ENCODE measurements at places on chromosomes 6 and 20. TPM values are rescaled to one million over a fixed set of nuclear protein-coding genes. Genes with fewer than 3 reads are reported as not detected.

MYL9 gene
- 1,167 TPM for total RNA-seq

PAQR8 gene
- 17.4 TPM for total RNA-seq

DNA sequence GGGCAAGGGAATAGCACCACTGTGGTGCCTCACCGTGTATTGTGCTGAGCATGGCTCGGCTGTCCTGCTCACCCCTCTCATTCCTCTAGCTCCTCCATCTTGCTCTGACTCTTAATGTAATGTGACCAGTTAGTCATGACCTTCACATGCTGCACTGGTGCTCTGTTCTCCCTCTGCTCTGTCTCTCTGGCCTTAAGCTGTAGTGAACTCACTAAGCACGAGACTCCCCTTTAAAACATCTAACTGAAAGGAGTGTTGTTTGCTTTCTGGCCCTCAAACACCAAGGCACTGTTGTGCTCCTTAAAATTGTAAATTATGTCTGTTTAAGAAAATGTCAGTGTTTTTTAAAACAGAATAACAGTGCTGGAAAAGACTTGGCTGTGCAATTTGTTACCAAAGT is 140.4 kb downstream of the HDGFL1 start:
- H3K27ac ChIP-seq: no peak overlapping the region
- H3K36me3 ChIP-seq: no peaks in the 10 kb centered on the region
- H3K27me3 ChIP-seq: no peaks in the 10 kb centered on the region
- no peak overlapping the region for H3K4me3 ChIP-seq

DNA sequence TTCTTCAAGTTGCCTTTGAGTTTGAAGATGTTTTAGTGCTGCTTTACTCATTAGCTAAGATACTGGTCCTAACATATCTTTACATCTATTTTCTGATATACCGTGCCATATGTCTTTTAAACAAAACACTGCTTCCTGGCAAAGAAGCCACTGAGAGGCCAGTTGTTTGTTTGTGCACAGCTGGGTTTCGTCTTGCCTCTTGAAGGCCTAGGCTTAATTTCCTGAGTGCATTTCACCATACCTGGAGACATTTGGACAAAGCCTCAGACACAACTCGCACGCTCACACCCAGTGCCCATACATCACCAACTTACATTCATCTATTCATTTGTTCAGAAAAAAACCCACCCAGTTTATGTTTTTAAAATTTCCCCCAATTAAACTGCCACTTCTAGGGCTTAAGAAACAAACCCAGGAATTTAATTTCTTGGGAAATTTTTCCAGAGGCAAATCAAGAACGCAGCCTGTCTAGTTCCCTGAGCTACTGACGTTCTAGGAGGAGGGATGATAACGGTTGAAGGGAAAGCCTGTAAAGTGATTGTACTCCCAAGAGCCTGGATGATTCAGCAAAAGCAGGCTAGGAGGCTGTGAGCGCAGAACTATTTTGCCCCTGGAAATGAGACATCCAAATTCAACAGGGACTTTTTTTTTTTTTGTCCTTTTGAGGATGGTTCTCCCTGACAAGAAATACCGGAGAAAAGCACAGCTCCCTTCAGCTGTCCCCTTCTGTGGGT is 77.7 kb downstream of the OLIG3 start:
- H3K4me1 ChIP-seq: peaks cover 10% of the 10 kb centered on the region
- H3K36me3 ChIP-seq: no peaks in the 10 kb centered on the region
- DNase-seq: no peak

STMND1 gene
- 0.27 TPM for total RNA-seq

LGSN gene
- not detected for total RNA-seq

JARID2 gene
- total RNA-seq: 7.8 TPM

- H3K4me1 ChIP-seq: peaks cover 97% of the 10 kb centered on the region
- no peaks in the 10 kb centered on the region for H3K27me3 ChIP-seq
- no peak for DNase-seq
- no peak overlapping the region for H3K4me3 ChIP-seq
- peak overlapping the region; percentile 71 for H3K27ac ChIP-seq
- peaks cover 87% of the 10 kb centered on the region for H3K36me3 ChIP-seq
Measured at GRCh38 chr6:56510984-56511531, 131.6 kb downstream of the DST start.

DNA sequence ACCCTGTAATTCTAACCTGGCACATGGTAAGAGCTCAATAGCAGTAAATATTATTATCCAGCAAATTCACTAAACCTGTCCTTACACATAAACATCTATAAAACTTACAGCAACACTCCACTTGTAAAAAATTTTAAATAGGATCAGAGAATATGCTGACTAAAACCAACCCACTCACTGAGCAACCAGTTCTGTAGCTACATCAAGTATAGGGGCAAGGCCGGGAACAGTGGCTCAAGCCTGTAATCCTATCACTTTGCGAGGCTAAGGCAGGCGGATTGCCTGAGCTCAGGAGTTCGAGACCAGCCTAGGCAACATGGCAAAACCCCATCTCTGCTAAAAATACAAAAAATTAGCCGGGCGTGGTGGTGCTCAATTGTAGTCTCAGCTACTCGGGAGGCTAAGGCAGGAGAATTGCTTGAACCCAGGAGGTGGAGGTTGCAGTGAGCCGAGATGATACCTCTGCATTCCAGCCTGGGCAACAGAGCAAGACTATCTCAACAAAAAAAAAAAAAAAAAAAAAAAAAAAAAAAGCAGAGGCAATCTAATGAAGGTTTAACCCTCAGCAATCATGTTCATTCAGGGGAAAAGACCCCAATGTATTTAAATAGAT is 6.8 kb downstream of the STAU1 start:
- H3K27me3 ChIP-seq: no peaks in the 10 kb centered on the region
- no peaks in the 10 kb centered on the region for H3K4me1 ChIP-seq
- peak overlapping the region; percentile 56 for H3K27ac ChIP-seq

METTL24 gene
- 24.4 TPM for total RNA-seq

DNA sequence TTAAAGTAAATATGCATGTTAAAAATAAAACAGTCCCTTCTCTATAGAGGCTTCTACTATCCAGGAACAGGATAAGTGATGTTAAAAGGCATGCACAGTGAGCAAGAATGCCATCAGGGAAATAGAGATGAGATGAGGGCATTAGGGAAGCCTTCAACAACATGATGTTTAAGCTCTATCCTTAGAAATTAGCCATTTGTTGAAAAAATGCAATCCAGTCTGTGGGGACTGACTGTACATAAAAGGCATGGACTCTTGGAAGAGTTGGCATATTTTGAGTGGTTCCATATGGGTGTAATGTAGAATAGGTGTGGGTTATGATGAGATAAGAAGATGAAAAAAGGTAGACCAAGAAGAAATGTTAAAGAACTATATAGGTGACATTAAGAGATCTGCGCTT is 5.8 kb downstream of the KIAA0319 start:
- no peak overlapping the region for H3K4me3 ChIP-seq
- no peak for DNase-seq
- no peaks in the 10 kb centered on the region for H3K36me3 ChIP-seq
- no peak overlapping the region for H3K27ac ChIP-seq

DNA sequence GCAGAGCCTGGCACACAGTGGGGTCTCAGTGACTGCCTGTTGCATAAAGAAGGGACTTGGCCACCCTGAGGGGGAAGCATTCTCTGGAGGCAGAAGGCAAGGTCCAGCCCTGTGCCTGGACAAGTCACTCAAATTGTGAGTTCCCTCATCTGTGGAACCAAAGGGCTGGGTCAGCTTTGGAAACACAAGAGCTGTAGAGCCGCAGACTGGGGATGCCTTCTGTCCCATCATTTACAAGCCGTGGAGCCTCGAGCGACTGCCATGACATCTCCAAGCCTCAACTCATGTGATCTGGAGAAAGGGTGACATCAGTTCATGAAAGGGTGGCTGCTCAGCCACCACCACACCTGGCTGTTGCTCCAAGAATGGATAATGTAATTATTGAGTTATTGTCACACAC is 20.4 kb upstream of the SIRPD start:
- no peaks in the 10 kb centered on the region for H3K27me3 ChIP-seq
- H3K4me1 ChIP-seq: no peaks in the 10 kb centered on the region
- no peak overlapping the region for H3K27ac ChIP-seq
- no peaks in the 10 kb centered on the region for H3K36me3 ChIP-seq

- peaks cover 51% of the 10 kb centered on the region for H3K36me3 ChIP-seq
- no peak overlapping the region for H3K4me3 ChIP-seq
- H3K4me1 ChIP-seq: no peaks in the 10 kb centered on the region
- no peak for DNase-seq
Measured at GRCh38 chr6:83019741-83020140, 45.9 kb downstream of the UBE3D start.

BPIFB4 gene
- not detected for total RNA-seq
